ENCODE measurements at places on chromosomes 1 and 21.

DNA sequence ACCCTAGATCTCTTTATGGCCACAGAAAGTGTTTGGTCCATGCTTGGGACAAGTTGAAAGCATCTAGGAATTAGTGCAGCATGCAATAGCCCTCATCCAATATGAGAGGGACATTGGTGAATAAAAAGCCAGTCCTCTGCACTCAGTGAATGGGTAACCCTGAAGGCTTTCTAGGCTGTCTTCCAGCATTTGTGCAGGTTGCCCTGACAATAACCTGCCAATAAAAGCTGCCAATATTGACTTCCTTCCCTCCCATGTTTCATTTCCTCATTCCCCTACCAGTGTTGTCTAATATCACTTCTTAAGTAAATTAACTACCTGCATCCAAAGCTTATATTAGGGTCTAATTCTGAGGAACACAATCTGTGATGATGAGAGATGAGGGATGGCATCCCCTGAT, 563.6 kb upstream of the NEGR1 start:
- no peak for DNase-seq

GRCh38 chr1:59703226-59703917, 111.4 kb upstream of the HOOK1 start:
- no peak for DNase-seq

- DNase-seq = no peak
Observed at GRCh38 chr1:119962296-119962968, 66.1 kb upstream of the ADAM30 start.

- no peak for DNase-seq
Observed at GRCh38 chr1:15222653-15223303, 24.2 kb upstream of the FHAD1 start.

GRCh38 chr1:203089001-203089650, 3.3 kb upstream of the MYOG start:
- DNase-seq = no peak

- no peak for DNase-seq
Observed at GRCh38 chr1:1150100-1150499, 23.6 kb upstream of the TTLL10 start.

GRCh38 chr1:25173809-25174340, 58.4 kb downstream of the SYF2 start:
- DNase-seq = no peak

- DNase-seq = no peak
Observed at GRCh38 chr1:191839891-191840290, 318.4 kb upstream of the RGS18 start.

- no peak for DNase-seq
Observed at GRCh38 chr21:33401630-33401992, 1.6 kb upstream of the IFNGR2 start.
